ENCODE measurements at places on chromosomes 3 and 15.

DNA sequence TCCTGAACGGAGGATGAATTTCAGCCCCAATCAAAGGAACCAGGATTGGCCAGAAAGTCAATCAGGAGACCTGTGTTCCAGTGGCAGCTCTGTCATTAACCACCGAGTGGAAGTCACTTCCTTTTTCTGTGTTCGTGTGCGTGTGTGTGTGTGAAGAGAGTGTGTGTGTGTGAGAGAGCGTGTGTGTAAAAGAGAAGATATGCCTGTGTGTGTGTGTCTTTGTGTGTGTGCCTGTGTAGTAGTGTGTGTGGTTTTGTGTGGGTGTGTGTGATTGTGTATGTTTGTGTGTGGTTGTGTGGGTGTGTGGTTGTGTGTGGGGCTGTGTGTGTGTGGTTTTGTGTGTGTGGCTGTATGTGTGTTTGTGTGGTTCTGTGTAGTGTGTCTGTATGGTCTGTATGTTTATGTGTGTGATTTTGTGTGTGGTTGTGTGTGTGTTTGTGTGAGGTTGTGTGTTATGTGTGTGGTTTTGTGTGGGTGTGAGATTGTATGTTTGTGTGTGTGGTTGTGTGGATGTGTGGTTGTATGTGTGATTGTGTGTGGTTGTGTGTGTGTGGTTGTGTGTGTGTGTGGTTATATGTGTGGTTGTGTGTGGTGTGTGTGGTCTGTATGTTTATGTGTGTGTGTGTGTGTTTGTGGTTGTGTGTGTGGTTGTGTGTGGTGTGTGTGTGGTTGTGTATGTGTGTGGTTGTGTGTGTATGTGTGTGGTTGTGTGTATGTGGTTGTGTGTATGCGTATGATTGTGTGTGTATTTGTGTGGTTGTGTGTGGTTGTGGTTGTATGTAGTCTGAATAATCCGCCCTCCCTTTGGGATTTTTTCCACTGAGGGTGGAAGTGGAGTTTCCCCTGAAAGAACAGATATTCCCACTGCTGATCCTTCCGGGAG, 314.4 kb downstream of the SHQ1 start:
- DNase-seq: no peak

- DNase-seq: no peak
These were observed 44.8 kb downstream of the SLCO2A1 start for GRCh38 chr3:133984975-133985374.

DNA sequence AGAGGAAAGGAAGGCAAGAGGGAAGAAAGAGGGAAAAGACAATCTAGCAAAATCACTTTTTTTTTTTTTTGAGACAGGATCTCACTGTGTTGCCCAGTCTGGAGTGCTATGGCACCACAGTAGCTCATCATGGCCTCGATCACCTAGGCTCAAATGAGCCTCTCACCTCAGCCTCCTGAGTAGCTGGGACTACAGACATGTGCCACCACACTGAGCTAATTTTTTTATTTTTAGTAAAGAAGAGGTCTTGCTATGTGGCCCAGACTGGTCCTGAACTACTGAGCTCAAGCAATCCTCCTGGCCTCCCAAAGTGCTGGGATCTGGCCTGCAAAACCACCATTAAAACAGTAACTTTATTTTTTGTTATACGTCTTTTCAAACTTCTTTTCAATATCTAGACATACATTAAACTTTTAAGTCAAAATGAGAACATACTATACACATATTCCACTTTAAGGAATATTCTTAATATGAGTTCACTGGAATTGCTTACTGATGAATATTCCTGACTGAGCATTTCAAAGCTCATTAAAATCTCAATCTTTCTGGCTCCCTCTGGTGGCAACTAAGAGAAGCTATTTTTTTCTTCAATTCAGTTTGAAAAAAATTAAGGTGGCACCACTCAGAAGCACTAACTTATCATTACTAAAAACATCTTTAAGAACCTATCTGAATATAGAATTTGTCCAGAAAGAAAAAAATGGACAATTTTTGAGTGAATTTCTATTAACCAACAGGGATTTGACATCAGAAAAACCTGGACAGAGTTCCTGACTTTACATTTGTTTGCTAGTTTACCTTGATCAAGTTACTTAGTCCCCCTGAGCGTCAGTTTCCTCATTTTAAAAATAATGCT, 40.9 kb downstream of the UACA start:
- DNase-seq: no peak

GRCh38 chr3:171453180-171453886, 6.9 kb downstream of the TNIK start:
- DNase-seq: no peak

DNA sequence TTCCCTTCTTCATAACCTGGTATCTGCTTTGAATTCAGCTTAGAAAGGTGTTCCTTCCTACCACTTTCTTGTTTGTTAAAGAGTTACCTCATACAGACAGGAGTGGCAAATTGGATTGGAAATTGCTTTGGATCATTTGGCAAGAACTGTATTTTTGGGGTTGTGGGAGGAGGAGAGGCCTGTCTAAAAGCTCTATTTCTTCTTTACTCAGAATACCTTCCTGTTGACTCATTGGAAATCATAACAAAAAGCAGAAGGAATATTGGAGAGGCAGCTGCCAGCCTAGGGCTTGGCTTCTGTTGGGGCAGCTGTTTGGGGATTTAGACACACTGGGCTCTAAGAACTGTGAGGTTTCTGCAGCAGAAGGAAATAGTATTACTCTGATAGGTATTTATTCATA, 14.2 kb downstream of the IQGAP1 start:
- no peak for DNase-seq

DNA sequence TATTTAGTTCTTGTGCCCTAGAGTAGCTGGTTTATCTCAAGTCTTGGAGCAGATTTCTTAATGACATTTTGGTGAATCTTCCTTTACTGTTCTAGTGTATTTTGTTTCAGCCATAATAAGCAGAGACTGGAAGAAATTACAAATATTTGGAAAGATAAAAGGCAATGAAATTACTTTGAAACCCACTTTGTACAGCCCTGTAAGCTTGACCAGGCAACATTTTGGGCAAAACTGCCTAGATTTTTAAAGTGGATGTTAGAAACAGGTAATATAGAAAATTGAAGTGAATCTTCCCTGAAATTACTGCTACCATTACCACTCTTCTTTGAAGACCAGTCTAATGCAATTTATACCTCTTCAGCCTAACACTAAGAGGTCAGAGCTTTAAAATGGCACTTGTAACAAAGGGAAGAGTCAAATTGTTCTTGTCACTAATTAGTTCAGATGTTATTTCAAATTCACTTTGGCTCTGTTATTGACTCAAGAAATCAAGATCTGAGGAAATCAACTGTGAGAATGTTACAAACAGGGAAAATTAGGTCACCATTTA, 589.4 kb downstream of the NLGN1 start:
- DNase-seq: no peak

- no peak for DNase-seq
These were observed 5.9 kb downstream of the SOX2 start for GRCh38 chr3:181717549-181718171.

- DNase-seq: no peak
These were observed 22.6 kb downstream of the CRTC3 start for GRCh38 chr15:90552162-90552928.

DNA sequence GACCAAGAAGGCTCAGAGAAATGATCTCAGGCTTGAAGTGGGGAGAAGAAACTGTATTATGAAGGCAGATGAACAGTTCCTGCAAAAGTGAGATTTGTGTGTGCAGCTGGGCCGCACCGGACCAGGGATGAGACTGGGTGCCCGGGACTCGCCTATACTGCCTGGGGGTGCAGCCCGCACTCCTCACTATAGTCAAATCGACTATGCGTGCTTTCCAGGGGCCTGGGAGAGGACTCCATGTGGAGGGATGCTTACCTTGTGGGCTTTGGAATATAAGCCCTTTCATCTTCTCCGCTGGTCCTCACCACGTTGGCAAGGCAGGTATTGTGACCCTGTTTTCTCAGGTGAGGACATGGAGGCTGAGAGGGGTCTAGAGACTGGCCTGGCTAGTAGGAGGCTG, 32.9 kb upstream of the APOD start:
- no peak for DNase-seq

DNA sequence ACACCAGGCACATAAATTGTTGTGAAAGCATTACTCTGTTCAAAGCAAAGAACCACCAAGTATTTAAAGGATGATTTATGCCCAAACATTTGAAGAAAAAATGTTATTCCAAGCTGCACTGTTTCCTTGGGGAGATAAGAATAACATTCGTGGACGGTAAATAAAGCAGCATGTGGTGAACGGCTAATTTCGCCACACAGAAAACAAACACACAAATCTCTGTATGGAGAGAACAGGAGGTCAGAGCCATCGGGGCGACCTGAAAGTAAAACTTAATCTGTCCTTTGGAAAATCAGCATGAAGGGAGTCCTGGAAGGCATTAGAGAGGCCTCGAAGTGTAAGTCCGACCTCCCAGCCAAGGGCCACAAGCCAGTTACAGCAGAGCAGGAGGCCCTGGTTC, 27.1 kb upstream of the GABRG3 start:
- no peak for DNase-seq

DNA sequence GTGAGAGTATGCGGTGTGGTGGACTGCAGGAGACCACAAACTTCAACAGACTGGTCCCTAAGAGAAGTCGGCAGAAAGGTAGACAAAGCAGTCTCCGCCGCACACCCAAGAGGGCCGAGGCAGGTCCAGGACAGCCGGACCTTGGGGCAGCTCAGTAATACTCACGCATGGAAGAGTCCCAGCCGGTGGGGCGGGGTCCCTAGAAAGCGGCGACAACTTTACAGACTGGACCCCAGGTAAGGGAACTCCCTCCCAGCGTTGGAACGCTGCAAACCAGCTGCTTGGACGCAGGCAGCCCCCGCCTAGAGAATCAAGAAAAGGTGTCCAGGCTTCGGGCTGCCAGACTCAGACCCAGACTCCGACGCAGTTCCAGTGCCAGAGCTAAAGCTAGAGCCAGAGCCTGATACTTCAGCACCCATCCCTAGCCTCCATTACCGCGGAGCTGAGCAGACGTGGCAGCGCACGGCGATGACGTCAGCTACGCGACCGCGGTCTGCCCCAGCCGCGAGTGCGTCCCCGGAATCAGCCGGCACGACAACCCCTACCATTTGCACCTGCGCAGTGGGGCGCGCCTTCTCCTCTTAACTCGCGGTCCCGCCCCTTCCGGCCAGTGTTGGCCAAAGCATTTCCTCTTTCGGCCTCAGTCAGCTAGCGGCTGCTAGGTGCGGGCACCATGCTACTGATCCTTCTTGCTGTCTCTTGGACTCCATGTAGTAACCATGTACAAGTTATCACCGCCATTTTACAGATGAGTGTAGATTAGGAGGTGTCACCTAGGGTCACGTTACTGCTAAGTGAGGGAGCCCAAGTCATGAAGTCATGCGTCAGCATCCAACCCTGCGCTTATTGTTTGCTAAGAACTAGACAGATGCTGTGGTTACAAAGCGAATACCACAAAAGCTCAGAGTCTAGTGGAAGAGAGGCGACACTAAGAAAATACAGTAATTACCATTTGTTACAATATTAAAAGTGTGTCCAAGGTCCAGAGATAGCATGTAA, at the start of gene TMEM39A:
TSS of gene TMEM39A (minus strand) at position 445 of the 999 bp plus-strand sequence. CDS start 1,541 bp downstream, outside the sequence.
- peak; percentile 100 for DNase-seq

GRCh38 chr3:126895178-126896066, 87.5 kb upstream of the PLXNA1 start:
- no peak for DNase-seq

GRCh38 chr3:35653347-35653746, 14.0 kb downstream of the ARPP21 start:
- no peak for DNase-seq

All from activated CD8-positive, alpha-beta memory T cell treated with anti-CD3 and anti-CD28 coated beads for 24 hours (primary cell).